Activated T-helper 1 cell treated with anti-CD3 and anti-CD28 coated beads, Interleukin-2, amount 50 U/mL, for 16 hours (primary cell): ENCODE measurements at places on chromosomes 12 and 14.

DNA sequence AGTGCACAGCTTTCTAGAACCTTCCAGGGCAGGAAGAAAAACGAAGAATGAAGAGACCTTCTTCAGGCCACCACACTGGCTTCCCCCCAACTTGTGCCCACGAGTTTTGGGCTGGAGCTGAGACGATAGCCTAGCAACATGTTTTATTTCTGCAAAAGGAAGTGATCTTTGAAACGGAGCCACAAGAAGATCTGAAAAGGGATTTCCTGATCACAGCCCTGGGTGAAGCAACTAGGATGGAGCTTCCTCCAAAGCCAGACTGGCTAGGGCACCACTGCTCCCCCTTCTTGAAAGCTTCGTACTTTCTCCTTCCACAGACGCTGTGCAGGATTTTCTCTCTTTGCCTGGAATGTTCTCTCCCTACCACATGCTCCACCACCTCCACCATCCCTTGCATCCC, 418.3 kb downstream of the MED13L start:
- DNase-seq: no peak

GRCh38 chr14:55488204-55488603, 47.8 kb upstream of the TBPL2 start:
- DNase-seq: no peak

DNA sequence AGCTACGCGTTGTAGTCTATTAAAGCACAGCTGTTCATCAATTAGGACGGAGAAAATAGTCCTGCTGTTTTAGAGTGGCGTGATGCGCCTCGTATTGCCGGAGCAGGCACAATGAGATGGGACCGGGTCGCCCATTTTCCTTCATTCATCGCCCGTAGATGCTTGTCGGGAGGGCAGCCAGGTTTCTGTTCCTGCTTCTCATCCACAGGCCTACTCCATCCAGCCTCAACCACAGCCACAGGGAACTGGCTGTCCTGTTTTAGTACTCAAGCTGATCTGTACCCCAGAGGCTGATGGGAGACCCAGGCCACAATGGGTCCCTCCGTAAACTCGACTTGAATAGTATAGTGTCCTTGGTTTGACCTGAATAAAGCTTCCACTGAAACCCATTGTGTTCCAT, 264.0 kb downstream of the VRK1 start:
- DNase-seq: no peak

DNA sequence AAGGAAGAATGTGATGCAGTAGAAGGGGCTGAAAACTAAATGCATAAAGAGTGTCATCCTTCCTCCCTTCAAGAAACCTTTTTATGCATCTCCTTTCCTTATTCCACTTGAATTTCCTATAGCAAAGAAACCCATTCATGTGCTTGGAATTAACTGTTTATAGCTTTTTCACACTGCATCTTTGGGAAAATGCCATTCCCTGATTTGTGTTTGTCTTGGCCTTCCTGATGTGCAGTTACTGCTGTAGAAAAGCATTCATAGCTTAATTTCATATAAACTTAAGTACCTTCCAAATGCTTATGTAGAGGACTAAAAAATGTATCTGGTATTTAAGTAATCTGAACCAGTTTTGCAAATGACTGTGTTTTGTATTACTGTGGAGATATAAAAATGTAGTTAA, 61.8 kb downstream of the SDR9C7 start:
- no peak for DNase-seq

- no peak for DNase-seq
Observed at GRCh38 chr14:88698651-88699050, 94.1 kb downstream of the EML5 start.

GRCh38 chr12:64124511-64125197, 97.4 kb downstream of the KICS2 start:
- no peak for DNase-seq

DNA sequence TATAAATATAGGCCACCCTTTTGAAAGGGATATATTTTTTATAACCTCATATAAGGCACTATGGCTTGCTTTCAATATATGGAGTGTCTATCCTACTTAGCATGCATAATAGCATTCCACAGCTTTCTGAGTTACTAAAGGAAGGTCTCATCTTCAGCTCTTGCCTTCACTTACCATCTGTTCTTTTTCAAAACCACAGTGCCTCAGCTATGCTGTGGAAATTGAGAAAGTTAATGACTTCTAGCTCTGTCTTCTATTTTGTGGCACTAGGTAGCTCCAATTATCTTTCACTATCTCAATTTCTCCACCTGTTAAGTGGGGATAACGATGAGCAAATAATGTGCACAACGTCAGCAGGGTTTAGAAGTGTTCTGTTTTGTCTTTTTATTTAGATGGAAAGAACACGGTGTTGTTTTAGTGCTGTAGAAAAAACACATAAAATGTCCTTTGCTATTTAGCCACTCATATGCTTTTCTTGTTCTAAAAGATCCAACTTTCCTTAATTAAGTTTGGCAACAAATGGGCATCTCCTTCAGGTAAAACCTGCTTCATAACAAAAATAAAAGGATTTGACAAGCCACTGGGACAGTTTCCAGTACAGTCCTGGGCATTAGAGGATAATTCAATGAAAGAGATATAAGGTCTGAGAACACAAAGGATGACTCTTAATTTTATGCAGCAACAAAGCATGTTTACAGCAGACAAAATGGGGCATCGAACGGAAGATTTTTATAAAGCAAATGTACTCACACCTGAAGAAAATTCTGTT, 462.0 kb upstream of the SYT1 start:
- DNase-seq: no peak

GRCh38 chr14:68951035-68951797, 27.9 kb downstream of the ACTN1 start:
- no peak for DNase-seq

DNA sequence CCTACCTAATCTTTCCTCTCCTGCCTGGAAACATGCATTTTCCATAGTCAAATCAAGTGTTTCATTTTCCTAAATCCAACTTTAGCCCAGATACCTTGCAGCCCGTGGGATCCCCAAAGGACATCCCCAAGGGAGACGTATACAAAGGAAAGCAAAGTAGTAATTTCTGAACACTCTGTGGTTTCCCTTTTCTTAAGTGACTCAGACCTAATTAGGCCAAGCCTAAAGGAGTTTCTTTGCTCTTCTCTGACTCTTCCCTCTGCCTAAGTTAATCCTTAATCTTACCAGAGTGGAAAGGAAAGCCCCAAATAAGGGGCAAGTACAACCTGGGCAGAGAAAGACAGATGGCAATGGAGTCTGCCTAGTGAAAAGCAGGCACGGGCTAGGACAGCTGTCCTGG, 250.3 kb downstream of the SPTSSA start:
- no peak for DNase-seq

DNA sequence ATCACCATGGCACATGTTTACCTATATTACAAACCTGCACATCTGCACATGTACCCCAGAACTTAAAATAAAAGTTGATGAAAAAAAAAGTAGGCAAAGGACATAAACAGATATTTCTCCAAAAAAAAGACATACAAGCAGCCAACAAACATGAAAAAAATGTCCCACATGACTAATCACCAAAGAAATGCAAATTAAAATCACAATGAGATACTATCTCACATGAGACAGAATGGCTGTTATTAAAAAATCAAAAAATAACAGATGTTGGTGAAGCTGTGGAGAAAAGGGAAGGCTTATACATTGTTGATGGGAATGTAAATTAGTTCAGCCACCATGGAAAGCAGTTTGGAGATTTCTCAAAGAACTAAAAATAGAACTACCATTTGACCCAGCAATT, 68.0 kb upstream of the FAR2 start:
- no peak for DNase-seq

DNA sequence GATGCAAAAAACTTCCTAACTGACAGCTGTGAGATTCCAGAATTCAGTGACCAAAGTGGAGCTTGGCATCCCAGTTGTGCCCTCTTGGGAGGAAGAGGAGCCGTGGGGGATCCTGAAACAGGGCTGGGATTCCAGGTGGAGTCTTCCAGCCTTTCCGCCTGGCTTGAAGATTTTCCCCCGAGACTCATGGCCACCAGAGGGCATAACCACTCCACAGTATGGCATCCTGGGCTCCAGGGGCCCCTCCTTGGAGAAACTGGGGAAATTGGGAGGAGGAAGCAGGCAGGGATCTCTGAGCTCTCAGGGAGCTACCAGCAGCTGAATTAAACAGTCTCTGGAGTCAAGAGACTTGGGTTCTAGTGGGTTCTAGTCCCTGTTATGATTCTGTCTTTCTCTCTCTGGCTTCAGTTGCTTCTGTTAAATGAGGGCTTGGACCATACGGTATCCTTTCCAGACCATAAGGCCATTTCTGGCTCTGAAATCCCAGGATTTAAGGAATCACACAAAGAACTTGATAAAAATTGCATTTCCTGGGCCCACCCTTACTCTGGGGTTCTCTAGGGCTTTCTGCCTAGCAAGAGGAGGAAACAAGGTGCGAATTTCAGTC, 2.6 kb upstream of the TAMALIN start:
- no peak for DNase-seq

DNA sequence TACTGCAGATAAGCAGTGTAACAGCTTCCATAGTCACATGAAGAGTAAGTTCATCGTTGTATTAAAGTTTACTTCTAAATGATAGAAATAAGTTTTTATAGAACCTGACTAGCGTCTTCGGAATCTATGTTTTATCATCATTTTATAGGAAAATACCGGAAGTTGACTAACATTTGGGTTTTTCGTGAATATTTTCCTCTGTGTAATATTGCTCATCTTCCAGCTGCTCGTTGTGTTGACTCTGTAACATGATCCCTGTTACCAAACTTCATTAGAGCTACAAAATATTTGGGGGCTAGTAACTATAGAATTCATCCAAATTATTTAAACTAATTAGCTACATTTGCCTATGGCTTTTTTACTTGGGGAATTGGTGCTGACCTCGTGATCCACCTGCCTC, 37.2 kb downstream of the DDX51 start:
- no peak for DNase-seq

DNA sequence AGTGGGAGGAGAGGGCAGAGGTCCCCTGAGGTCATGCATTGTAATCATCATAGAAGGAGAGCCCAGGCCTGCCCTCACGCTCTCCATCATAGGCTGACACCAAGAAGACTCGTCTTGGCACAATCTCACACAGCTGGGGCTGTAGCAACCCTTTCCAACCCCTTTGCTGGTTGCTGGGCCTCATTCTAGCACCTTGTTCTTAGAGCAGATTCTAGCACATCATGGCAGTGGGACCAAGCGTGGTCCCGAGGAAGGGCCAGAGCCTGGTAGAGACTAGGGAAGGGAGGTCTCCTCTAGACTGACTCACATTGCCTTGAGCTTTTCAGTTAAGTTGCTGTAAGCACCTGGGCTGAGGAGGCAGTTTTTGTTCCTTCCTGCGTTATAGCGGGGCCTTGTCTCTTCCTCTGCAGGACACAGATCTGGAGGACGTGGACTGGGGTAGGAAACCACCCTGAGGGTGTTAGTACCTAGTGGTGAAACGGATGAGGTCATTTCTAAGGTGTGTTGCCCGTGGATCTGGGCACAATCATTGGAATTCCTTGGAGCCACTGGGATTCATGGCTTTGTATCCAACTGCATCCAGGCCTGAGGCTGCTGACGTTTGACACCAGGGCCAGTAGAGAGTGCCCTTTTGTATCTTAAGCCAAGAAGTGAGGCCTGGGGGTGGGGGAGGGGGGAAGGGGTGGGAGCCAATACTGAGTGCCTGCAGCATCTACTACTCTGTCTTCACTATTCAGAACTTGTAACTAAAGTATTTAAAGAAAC, 19.9 kb downstream of the RPS6KL1 start:
- DNase-seq: no peak

GRCh38 chr12:91261820-91262676, 79.4 kb upstream of the DCN start:
- DNase-seq: no peak

- no peak for DNase-seq
Observed at GRCh38 chr14:89775151-89775550, 179.4 kb downstream of the EFCAB11 start.

- no peak for DNase-seq
Observed at GRCh38 chr14:73438993-73439392, 19.4 kb downstream of the NUMB start.

- DNase-seq: no peak
Observed at GRCh38 chr14:50303744-50304471, 8.1 kb downstream of the L2HGDH start.

DNA sequence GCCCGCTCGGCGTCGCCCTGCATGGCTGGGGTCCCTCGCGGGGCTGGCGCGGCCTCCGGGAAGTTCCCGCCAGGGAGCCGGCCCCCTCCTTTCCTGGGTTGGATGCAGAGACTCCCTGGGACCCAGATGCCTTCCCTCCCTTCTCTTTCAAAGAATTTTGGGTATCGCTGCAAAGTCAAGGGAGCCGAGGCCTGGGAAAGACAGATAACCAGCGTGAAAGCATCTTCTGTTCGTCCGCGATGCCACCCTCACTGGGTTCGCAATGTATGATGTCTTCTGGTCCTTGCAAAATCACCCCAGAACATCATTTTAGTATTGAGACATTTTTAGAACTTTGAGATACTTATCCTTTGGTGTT, 451 bp downstream of the IRAK3 start:
- DNase-seq: no peak

GRCh38 chr14:77859934-77860570, 60.1 kb downstream of the ADCK1 start:
- no peak for DNase-seq

- no peak for DNase-seq
Observed at GRCh38 chr14:90626550-90626949, 189.7 kb downstream of the TTC7B start.

DNA sequence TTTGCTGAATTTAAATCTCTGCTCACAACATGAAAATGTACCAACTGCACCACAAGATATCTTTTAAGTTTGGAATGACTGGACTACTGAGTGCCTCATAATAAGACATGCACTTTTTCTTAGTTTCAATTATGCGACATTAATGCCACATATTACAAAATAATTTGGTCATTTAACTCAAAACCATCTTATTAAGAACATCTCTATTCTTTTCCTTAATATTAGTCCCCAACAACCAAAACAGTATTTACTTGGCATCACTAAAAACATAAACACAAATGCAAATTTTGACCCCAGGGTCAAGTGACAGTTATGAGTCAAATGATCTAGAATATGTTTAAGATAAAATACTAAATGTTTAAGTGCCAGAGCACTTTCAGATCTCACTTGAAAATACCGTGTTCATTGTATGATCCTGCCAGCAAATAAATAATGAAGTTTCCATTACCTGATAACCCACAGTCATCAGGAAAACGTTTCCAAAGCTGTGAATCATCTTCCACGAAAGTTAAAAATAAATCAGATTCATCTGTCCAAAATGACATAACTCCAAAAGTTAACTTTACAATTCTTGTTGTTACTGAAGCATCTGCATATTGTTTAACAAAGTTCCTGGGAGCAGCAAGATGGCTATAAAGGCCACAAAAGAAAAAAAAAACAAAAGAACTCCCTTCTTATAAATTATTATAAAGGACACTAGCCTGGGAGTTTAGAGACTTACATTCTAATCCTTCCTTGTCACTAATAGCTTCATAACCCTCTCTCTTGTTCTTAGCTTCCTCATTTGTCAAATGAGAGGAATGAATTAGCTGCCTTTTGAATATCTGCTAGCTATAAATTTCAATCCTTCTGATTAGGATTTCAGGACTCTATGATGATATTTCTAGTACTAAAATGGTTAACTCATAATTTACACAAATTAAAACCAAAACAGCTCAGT, 30.5 kb upstream of the AP4S1 start:
- no peak for DNase-seq
